ENCODE measurements at places on chromosomes 5 and 9.

DNA sequence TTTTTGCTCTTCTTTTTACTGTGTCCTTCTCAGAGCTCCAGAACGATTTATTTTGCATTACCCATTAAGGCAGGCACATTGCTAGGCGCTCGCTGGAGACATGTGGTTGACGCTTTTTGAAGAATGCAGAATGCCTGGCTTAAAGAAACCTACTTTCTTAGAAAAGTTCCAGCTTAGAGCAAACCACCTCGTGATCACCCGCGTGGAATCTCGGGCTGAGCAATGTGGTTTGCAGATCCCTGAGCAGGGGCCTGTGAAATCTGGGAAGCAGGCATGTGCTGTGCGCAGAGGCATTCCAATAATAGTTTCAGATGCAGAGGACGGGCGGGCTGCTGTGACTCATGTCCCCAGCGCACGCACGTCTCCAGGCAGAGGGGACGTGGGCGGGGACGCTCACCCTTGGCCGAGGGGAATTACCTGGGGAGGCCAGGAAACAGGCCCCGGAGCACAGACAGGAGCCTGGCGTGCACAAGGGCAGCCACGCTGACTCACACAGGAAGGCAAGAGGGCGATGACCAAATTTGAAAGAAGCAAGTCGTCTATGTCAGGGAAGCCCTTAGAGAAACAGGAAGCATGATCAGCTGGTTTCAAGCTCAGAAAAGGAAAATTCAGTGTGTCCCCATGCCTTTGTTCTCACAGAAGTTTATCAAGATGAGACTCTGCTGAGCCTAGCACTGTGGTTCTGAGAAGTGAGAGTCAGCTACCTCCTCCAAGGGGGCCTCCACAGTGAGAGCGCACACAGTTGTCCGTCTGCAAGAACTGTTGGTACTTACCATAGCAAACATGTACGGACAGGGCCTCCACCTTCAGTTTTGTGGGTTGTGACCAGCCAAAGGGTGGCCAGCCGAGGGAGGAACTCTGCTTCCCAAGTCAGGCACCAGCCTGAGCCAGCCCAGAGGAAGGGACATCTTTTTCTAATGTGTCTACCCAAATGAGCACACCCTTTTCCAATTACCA lies 218.6 kb downstream of the PIK3R1 start:
- peak; percentile 49 for DNase-seq

- no peak for DNase-seq
Measured at GRCh38 chr5:74638970-74639806, 1.3 kb downstream of the ENC1 start.

- no peak for DNase-seq
Measured at GRCh38 chr5:140569197-140569596, 4.6 kb downstream of the SLC35A4 start.

DNA sequence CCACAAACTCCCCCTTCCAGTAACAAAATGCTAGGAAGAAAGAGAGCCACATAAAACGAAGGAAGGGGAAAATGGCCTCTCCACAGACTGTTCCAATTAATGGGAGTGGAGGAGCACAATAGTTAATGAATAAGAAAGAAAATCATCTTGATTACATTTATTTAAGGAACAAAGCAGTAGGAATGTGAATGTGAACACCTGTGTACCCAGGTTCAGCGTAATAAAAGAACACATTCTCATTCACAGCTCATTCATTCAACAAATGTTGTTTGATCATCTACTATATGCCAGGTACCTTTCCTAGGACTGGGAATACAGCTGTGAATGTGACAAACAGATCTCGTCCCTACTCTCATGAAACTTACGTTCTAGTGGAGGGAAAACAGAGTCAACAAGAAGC lies 35.7 kb downstream of the SIL1 start:
- DNase-seq, result no peak

All from smooth muscle cell of the brain vasculature (primary cell).